ENCODE measurements at places on chromosomes 7 and 10.

DNA sequence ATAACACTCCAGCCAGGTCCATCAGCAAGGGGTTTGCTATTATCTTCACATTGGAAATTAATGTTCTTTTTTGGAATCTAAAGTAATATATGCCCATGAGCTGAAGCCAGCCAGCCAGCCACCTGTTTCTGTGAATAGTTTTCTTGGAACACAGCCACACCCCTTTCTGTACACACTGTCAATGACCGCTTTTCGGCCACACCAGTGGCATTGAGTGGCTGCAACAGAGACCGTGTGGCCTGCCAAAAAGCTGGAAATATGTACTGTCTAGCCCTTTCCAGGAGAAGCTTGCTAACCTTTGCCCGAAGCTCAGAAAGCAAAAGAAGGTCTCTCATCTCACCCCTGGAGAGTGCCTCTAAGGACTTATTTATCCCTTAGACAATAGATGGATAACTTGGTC, 98.5 kb upstream of the NPS start:
- no peak for DNase-seq

DNA sequence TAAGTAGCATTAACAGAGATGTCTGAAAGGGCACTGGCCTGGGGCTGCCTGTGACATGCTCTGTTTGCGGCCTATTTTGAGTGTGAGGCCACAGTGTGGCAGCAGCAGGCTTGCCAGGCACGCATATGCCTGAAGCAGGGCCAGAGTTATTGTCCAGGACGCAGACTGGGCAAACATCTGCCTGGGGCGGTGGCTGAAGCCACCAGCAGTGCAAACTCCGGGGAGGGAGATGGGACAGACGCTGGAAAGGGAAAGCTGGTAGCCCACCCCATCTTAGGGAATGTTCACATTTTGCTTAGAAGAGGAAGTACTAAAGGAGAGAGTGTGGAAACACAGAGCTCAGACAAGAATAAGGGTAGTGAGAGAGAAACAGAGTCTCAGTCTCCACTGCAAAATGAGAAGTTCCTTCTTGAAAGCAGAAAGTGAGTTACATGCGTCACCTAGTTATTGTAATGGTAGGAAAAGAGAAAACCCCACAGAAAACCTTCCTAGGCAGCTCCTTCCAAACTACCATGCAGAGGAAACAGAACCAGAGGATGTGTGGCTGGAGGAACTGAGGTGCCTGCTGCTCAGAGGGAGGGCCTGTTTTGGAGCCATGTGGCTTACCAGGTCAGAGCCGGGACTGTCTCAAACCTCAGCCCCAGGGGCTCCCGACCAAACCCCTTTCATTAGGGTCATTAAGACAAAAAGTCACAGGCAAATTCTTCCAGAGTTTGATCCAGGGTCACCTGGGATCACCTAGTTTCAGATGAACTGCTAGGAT, 14.5 kb downstream of the AKR1B1 start:
- no peak for DNase-seq

DNA sequence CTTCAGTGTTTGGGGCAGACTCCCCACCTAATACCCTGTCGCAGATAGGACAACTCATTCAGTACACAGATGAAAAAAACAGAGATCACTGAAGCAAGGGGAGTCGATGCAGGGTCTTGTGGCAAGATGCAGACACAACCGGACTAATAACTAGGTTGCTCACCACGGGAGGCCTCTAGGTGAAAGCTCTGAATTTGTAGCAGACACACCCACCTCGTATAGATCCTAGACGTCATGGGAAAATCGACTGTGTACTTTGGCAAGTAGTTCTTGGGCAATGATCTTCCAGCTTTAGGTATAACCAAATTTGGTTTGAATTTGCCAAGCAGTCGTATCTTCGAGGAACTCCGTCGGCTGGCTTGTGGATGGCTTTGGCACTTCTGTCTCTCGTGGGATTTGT, 88.1 kb downstream of the TCF7L2 start:
- no peak for DNase-seq

DNA sequence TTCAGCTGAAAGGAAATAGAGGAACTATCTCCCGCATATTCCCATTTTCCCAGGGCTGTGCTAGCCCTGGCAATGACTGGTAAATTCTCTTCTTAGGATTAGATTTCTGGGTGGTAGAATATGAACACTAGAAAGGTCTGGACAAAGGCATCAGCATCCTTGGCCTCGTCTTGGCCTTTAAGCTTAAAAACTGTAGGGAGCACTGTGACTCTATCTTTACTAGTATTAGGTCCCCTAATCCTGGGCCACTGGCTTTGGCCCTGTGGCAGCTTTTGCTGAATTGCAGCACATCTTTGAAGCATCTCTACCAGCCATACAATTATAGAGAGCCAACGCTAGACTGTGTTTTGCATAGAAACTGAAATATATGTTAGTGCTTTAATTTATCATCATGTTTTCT, 41.5 kb upstream of the EBLN1 start:
- no peak for DNase-seq

DNA sequence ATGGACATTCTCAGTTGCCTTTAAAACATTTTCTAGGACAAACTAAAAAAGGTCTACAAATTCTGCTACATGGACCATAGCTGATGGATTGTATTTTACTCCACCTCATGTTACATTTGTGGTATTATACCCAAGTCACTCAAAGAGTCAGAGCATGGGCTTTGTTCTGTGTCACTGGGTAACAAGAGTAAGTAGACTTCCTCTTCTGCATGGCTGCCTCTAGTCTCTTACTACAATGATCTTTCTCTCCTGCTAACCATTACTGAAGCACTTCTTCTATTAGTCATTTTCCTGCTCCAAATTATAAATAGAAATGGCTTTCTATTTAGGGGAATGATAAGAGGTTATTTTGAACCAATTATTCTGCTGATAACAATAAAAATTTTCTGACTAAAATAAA, 727.4 kb upstream of the NRP1 start:
- no peak for DNase-seq

DNA sequence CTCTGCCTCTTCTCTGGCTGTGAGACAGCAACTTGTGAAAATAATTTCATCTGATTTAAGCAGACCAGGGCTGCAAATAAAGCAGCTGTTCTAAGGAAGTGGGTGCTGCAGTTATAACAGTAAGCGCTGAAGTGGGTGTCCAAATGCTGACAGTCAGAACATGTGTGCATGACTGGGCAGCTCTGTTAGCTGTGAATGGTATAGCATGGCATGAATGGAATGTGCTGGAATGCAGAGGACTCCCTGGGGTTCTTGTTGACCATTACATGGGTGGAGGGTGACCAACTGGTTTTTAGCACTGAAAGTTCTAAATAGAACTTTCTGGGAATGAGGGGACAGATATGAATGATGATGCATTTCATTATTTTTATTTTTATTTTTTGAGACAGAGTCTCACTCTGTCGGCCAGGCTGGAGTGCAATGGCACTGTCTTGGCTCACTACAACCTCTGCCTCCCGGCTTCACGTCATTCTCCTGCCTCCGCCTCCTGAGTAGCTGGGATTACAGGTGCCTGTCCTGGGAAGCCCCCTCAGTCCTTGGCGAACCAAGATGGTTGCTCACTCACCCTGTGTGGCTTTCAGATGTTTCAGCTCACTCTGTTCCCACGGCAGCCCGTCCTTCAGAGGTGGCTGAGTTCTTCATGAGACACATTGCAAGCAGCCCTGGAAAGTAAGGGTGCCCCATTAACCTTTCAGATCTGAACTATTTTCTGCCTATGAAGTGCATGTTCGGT, 319.8 kb upstream of the PHYHIPL start:
- DNase-seq = no peak

- no peak for DNase-seq
Measured at GRCh38 chr7:98826387-98826786, 43.4 kb downstream of the TMEM130 start.

DNA sequence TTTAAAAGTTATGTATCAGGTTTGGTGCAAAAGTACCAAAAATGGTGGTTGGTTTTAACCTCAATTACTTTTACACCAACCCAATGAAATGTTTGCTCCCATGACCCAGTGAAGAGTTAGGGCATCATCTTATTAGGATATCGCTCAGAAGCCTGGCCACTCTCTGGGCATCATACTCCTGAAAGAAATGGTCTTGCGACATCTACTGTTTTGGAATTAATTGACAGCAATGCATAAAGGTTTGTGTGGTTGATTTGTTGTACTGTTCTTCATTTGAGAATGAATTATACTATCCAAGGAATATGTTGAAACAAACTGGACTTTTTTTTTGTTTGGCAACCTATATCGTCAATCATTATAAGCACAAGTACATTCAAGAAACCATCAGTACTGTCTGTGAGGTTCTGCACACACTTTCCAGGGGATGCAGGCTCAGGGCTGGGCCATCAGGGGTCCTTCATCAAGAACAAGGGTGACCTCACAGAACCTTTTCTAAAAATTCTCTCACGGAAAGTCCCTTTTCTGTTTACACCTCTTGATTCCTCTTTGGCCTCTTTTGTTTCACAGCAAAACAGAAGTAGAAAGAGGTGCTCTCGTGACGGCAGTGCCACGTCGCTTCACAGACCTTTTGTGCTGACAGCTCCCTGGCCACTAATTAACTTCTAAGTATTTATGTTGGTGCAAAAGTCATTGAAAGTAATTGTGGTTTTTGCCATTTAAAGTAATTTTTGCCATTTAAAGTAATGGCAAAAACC, 117.2 kb upstream of the KLF6 start:
- no peak for DNase-seq

DNA sequence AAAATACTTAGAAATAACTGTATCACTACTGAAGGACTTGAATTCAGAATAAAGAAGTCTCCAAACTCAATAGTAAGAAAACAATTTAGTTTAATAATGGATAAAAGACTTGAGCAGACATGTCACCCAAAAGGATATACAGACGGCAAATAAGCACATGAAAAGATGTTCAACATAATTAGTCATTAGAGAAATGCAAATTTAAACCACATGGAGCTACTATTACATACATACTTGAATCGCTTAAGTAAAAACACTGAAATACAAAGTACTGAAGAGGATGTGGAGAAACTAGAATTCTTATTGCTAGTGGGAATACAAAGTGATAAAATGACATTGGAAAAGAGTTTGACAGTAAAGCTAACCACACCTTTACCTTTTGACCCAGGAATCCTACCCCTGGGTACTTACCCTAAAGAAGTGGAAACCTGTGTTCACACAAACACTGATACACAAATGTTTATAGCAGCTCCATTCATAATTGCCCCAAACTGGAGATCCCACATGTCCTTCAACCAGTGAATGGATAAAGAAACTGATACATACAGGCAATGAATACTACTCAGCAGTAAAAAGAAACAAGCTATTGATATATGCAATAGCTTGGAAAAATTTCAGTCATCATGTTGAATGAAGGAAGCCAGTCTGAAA, 54.3 kb upstream of the NFKB2 start:
- no peak for DNase-seq

DNA sequence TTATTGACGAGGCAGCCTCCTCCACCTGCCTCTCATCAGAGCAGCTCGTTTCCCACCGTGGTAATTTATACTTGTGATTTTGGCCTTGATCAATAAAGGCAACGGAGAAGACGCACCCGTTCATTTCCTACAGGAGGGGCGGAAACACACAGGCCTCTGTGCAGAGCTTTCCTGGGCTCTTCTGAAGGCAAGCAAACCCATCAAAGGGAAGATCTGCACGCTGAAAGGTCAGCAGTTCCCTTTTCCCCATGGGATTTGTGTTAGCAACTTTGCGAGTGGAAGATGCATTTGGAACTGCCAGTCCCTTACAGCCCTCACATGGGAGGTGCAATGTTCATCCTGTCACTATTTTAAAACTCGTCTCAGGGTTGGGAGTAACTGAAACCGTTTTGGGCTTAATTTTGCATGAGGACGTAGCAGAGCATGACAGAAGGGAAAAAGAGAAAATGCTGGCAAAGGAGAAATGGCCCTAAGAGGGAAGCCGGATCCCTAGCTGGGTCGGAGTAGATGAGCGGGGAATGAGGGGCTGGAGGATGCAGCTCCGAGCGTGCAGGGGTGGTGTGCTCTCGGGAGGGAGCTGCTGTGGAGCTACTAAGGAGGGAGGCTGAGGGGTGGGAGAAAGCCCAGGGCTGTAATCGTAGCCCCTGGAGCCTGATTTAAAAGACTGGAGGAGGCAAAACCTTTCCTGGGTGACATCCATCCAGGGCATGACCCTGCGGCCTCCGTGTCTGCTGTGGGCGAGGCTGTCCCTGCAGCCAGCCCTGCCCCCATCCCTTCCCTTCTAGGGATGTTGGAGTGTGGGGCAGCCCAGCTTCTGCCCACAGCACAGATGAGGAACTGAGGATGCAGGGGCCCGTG, 111.1 kb upstream of the FAM20C start:
- no peak for DNase-seq

DNA sequence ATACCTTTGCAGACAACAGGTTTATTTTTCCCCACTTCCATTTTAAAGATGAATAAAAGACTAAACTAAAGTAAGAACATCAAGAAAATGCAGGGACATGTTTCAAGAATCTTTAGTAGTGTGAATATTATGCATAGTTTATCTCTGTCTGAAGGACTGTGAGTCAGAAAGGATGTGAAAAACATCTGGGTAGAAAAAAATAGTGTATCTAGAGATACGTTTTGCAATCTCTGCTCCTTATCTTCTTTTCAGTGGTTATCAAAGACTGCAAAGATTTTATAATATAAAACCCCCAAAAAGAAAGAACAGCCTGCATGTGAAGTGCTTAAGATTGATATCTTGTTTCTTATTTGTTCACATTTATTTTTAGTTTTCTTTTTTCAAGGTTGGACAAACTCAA, 101.9 kb upstream of the ARHGAP21 start:
- no peak for DNase-seq

GRCh38 chr7:92336662-92337340, 91.0 kb downstream of the ANKIB1 start:
- DNase-seq = no peak

DNA sequence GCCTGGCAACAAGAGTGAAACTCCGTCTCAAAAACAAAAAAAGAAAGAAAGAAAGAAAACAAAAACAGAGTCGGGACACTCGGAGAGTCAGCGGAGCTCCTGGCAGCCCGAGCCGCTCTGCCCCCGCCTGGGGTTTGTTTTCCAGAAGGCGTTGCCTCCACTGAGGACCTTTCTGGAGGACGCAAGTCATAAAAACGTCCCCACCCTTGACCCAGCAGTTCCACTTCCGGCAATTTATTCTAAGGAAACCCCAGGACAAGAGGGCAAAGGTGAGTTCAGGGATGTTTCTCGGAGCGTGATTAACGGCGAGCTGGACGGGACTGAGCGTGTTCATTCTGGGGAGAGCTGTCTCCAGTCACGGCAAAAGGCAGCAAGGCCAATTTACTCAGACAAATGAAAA, 27.0 kb upstream of the SUN1 start:
- no peak for DNase-seq

- DNase-seq = no peak
Measured at GRCh38 chr7:151697942-151698341, 178.2 kb upstream of the RHEB start.

GRCh38 chr10:90884431-90884830, 12.7 kb downstream of the RPP30 start:
- DNase-seq = no peak

GRCh38 chr10:119368991-119369869, 161.9 kb downstream of the GRK5 start:
- DNase-seq = no peak

Measured in stimulated activated CD8-positive, alpha-beta memory T cell treated with anti-CD3 and anti-CD28 coated beads, Interleukin-4, amount 100 ng/mL, for 1 hour (primary cell).